ENCODE measurements at places on chromosomes 2 and 18.

DNA sequence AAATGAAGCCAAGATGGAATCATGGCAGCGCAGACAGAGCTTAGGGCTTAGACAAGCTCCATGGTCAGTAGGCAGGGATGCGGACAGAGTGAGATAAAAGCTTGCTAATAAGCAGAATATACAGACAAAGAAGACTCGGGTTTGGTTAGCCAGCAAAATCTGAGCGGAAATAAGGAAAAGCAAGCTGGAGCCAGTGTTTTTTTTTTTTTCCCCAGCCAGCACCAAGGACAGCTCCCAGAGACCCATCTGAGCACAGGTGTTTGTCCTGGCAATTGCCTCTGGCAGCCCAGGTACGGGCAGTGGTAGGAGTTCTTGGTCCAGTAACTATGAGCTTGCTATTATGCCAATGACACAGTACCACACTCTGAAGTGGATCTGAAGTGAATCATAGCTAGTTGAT lies 187.6 kb downstream of the ADCYAP1 start:
- no peak for DNase-seq

- no peak for DNase-seq
These were observed 160.7 kb downstream of the TFCP2L1 start for GRCh38 chr2:121124330-121124729.

DNA sequence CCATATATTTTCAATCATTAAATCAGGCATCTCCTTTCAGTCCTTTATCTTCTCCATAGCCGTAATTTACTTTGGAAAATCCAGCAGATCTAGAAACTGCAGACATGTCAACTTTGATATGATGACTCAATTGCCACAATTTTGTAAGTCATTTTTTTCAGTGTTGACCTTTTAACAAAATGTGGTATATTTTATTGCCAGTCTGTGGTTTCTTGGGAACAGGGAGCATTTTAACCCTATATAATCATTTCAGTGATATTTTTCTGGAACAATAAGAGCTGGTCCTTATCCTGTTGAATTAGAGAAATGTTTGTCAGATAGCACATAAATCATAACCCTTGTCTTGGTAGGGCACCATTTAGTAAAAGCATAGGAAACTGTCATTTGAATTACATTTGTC lies 90.9 kb upstream of the UBXN4 start:
- no peak for DNase-seq

- DNase-seq: no peak
These were observed 72.7 kb downstream of the PTPN2 start for GRCh38 chr18:12811191-12811950.

- no peak for DNase-seq
These were observed 63.6 kb upstream of the ACSL3 start for GRCh38 chr2:222797261-222797660.

GRCh38 chr2:105744909-105745853 lies at the start of gene NCK2:
TSS of gene NCK2 (plus strand) at chr2:105744912. CDS start at chr2:105855064, 110,152 bp downstream.
- DNase-seq: no peak

GRCh38 chr18:74519320-74520095 lies 14.8 kb upstream of the CNDP1 start:
- DNase-seq: no peak

- DNase-seq: no peak
These were observed 2.7 kb upstream of the SOS1 start for GRCh38 chr2:39123436-39123999.

- DNase-seq: no peak
These were observed 149.3 kb downstream of the FAM124B start for GRCh38 chr2:224252631-224253030.

DNA sequence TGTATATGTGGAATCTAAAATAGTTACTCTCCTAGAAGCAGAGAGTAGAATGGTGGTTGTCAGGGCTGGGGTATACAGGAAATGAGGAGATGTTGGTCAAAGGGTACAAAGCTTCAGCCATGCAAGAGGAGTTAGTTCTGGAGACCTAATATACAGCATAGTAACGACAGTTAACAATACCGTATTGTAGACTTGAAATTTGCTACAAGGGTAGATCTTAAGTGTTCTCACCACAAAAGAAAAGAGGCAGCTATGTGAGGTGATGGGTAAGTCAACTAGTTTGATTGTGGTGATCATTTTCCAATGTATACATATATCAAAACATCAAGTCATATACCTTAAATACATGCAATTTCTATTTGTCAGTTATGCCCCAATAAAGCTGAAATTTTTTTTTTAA lies 98.2 kb upstream of the CYP1B1 start:
- DNase-seq: no peak

GRCh38 chr2:60550178-60550983 lies 3.1 kb downstream of the BCL11A start:
- no peak for DNase-seq

GRCh38 chr2:166609183-166609959 lies 115.3 kb upstream of the SCN7A start:
- DNase-seq: no peak

- no peak for DNase-seq
These were observed 984 bp upstream of the MSH2 start for GRCh38 chr2:47401789-47402554.

- no peak for DNase-seq
These were observed 678 bp upstream of the OTX1 start for GRCh38 chr2:63049970-63050333.

- no peak for DNase-seq
These were observed 142.2 kb downstream of the SATB2 start for GRCh38 chr2:199315299-199316179.

DNA sequence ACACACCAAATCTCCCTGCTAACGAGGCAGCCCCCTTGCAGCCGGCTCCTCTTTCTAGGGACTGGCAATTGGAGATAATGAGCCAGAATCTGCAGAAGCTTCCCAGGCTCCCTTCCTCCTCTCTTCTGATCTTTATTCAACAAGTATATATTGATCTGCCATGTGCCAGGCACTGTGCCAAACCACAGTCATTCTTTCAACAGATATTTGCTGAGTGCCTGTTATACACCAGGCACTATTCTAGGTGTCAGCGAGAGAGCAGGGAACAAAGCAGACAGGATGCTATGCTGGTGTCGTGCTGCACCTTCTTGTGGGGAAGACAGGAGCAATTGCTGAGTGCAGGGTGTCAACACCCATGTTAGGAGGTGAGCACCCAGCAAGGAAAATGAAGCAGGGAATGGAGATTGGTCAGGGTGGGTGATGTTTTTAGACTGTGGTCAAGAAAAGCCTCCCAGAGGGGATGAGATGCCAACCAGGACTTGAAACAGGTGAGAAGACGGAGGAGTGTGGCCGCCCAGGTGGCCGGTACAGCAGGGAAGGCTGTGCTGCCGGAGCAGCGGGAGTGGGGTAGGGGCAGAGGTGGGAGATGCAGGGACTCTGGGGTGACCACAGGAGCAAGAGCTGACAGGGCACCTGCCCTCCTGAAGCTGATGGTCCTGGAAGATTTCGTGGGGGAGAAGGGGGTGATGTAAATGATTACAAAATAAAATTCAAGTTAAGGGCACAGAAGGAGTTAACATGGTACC lies 307.6 kb upstream of the RAB12 start:
- no peak for DNase-seq

- DNase-seq: no peak
These were observed 9.8 kb downstream of the TMX3 start for GRCh38 chr18:68705119-68705518.

- DNase-seq: no peak
These were observed 19.5 kb upstream of the SLC9A4 start for GRCh38 chr2:102453501-102453900.

DNA sequence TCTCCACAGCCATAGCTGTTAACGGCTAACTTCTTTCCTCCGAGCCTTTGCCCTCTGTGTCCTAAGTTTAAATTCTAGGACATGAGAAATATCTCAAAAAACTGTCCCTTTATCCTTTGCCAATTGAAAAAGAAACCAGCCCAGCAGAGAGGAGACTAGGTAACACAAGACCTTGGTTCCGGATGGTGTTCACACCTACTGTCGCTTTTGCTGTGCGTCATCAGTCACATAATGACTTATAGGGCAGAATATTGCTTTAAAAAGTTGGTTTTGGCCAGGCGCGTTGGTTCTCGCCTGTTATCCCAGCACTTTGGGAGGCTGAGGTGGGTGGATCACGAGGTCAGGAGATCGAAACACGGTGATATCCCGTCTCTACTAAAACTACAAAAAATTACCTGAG lies 66.2 kb downstream of the SP3 start:
- no peak for DNase-seq

- DNase-seq: no peak
These were observed 16.8 kb downstream of the IL37 start for GRCh38 chr2:112927745-112928144.

DNA sequence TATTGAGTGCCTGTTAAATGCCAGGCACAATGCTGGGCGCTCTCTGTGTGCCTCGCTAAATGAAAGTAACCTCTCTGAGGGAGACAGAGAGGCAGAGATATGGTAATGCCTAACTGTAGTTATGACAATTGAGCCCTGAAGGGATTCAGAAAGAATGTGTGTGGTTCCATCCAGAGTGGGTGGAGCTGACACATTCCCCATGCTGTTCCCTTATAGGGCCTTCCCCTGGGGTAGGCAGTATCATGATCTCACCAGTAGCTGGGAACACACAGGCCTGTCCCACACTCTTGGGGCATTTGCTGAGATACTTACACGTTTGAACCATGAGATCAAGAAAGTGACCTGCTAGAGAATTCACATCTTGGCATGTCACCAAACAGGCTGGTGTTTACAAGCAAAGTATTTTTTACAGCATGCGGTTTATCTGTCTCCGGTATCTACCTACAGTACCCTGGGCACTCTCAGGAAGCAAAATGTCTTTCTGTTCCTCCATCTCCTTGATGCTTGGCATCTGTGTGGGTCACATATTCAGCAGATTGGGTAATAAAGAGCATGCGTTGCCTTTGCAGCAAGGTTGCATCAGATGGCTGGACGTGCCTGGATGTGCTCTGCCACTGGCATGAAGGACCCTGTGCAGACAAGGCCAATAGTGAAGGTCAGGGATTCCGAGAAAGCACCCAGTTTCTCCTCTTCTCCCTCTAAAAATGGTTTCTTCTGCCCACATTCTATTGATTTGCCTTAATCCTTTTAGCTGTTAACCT lies 9.4 kb downstream of the CTIF start:
- DNase-seq: no peak

DNA sequence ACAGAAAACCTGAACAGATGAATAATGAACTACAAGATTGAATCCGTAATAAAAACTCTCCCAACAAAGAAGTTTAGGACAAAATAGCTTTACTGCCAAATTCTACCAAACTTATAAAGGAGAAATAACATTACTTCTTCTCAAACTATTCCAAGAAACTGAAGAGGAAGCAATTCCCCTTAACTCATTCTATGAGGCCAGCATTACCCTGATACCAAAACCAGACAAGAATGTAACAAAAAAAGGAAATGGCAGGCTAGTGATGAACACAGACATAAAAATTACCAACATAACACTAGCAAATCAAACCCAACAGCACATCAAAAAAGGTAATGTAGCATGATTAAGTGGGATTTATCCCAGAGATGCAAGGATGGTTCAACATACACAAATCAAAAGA lies 213.7 kb upstream of the FOSL2 start:
- DNase-seq: no peak

GRCh38 chr2:137847443-137847842 lies 116.8 kb upstream of the HNMT start:
- DNase-seq: no peak

- no peak for DNase-seq
These were observed 18.4 kb downstream of the INPP4A start for GRCh38 chr2:98463081-98463481.

DNA sequence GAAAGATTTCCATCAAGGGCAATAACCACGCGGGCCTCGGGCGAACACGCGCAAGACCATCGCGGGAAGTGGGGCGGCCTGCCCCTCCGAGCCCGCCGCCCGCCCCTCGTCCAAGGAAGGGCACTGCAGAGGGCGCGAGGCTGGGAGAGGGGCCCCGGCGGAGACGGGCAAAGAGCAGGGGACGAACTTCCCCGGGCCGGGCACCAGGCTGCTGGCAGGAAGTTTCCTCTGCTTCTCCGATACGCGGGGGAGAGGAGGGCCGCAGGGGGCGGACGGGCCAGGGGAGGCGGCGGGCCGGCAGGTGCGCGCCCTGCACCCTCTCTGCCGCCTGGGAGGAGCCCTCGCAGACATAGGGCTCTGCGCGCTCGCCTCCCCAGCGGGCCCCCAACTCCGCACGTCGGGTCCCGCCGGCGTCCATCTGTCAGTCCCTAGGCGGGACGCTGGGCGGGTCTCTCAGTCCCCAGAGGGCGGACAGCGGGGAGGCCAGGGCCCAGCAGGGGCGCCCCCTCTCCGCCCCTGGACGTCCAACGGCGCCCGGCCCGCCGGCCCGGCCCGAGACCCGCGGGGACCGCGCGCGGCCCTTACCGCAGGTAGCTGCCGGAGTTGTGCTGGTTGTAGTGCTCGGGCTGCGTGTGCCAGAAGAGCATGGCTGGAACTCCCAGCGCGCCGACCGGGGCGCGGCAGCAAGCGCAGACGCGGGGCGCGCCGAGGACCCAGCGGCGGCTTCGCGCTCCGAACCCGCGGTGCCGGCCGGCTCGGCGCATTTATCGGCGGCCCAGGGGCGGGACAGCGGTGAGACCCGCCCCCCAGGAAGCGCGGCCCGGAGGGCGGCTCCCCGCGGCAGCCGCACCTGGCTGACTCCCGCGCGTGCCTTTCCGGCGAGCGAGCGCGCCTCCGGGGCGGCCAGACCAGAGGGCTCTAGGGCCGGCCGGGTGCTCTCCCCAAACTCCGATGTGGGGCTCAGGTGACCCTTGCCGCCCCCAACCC lies at the start of gene TFCP2L1:
Gene TFCP2L1, minus strand, starts transcription at position 740 of the 987 bp plus-strand sequence. Its CDS starts 93 bp downstream, at position 647.
- no peak for DNase-seq

- DNase-seq: no peak
These were observed 59.6 kb downstream of the CSRNP3 start for GRCh38 chr2:165529130-165529529.

GRCh38 chr2:100269889-100270288 lies 52.4 kb downstream of the LONRF2 start:
- no peak for DNase-seq

DNA sequence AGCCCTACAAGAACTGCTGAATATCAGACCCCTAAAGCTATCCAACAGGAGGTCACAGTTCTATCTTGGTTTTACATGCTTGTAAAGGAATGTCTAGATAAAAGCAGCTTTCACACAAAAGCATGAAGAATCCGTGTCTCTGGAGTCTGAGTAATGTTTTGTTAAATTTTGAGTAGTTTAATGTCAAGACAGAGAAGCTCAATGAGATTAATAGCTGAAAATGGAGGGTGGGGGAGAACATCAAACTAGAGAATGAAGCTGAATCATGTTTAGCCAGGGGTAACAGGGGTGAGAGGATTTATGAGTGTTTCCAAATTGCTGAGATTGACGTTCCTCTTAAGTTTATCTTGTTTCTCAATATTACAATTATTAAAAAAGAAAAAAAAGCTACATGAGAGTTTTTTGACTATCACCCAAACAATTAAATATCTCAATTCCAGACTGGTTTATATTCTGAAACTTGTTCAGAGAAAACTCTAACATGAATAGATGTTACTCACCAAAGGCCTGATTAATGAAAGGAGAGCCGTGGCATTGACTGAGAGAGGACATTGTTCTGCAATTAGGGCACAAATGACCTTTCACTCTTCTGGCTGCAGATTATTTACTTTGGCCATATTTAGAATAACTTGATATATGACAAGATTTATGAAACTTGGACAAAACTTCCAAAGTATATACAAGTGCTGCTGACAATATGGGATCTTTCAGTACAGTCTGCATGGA lies 266.4 kb upstream of the ETAA1 start:
- DNase-seq: no peak
